8988T (cell line): ENCODE measurements at places on chromosomes 16 and 17.

GRCh38 chr17:74763565-74764387 lies 12.4 kb downstream of the NAT9 start:
- no peak for DNase-seq

DNA sequence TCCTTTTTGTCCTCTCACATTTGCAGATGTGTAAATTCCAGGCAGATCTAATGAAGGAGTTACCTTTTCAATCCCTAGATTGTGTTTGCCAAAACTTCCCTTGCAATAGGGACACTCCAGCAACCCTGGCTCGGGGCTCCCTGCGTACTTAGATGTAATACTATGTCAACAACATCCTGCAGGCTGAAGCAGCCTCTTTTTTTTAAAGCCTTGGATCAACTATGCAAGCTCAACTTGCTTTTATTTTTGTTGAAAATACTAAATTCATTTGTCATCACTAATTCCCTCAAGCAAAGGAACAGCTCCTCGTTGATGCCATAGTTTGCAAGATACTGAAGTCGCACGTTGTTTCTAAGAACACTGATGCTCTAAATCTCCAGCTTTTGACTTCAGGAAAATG lies 59.1 kb downstream of the GRIN2A start:
- DNase-seq = no peak

- peak; percentile 90 for DNase-seq
Observed at GRCh38 chr17:38704606-38705522, at the start of gene MLLT6. TSS of gene MLLT6 (plus strand) at chr17:38705273. CDS start at chr17:38705633, 360 bp downstream.

GRCh38 chr17:27421111-27421510 lies 35.1 kb upstream of the KSR1 start:
- no peak for DNase-seq

DNA sequence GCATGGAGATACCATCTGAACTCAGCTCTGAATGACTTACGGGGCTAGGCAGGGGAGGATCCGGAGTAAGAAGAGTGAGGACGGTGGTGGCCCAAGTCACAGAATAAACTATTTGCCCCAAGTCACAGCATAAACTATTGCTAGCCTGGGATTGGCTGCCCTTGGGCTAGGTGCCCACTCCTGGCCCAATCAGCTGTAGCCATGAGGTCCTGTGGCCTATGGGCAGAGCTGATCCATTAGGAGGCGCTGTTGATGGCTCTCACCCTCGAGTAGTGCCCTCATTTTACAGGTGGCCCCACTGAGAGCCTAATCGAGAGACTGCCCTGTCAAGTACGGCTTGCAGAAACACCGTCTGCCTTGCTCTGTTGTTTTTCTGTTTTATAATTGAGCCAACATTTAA lies 62.3 kb upstream of the ZNF423 start:
- no peak for DNase-seq

DNA sequence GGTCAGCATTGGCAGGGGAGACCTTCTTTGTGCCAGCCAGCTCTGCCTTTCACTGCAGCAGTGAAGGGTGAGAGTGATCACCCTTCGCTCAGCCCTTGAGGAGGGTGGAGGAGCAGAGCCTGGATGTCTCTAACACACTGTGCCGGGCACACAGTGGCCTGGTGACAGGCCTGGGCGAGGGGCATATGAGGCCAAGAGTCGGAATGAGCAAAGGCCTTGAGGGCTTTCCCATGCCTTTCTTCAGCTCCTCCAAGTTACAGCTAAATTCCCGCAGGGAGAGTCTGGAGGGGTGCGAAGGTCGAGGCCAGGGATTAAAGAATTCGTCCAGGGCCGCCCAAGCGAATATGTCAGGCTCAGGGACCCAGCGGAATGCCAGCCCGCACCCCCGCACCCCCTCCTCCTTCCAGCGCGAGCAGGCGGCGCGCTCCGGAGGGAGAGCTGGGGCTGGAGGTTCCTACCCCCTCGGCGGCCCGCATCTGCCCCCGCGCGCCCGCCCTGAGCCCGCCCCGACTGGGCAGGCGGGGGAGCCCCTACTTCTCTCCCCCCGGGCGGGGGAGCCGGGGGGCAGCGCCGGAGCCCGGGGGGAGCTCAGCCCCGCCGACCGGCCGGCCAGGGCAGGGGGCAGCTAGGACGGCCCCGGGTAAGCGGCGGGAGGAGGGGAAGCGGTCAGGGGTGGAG lies at the start of gene RASL10B:
Gene RASL10B (plus strand): TSS at position 401 of the 678 bp plus-strand sequence. CDS start 3,546 bp downstream, outside the sequence.
- peak; percentile 78 for DNase-seq

- DNase-seq = no peak
Observed at GRCh38 chr16:57788252-57788841, 13.9 kb downstream of the KIFC3 start.

GRCh38 chr16:89481356-89481955 lies 8.9 kb downstream of the ANKRD11 start:
- DNase-seq = no peak

GRCh38 chr17:48809182-48809581 lies 7.8 kb downstream of the TTLL6 start:
- DNase-seq = no peak

DNA sequence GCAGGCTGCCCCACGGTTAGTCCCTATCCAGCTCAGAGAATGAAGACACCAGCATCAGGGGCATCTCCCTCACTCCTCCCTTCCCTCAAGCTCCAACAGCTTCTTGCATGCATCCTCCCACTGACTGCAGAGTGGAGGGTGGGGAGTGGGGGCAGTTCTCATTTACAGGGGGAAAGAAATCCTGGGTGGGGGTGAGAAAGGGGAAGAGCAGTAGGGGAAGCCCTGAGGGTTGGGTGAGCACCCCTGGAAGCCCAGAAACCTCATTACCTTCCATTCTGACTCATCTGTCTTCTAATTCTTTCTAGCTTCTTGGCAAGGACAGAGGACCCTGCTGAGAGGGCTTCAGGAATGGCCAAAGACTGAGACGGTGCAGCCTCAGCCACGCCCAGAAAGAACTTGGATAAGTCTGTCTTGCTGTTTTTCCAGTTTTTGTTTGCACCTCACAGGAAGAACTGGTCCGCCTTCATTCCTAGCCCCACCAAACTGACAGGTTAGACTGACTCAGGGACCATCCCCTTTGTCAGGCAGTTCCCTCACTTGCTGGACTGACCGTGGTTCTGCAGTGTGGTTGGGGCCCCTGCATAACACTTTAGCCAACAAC lies 52.5 kb upstream of the WSB1 start:
- no peak for DNase-seq

- peak; percentile 57 for DNase-seq
Observed at GRCh38 chr16:75266738-75267630, 15.6 kb upstream of the BCAR1 start.
